Activated CD4-positive, alpha-beta T cell treated with anti-CD3 and anti-CD28 coated beads for 48 hours (primary cell): ENCODE measurements at places on chromosomes 6 and 20.

- no peak for DNase-seq
These were observed 22.6 kb downstream of the GHRH start for GRCh38 chr20:37238935-37239451.

DNA sequence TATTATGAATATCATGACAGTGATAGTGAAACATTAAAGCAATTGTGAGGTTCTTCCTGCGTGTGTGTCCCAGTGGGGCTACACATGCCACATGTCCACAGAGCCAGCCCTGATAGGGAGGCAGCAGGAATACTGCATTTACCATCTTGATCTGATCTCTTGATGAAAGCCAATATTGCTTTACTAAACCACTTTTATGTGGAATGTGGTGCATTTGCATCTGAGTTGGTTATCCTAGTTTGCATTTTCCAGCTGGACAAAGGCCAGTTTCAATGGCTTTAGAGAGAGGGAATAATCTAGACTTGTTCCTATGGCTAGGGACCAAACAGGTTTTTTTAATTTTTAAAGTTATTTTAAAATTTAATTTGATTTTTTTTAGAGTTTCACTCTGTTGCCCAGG is 216.3 kb upstream of the FERMT1 start:
- DNase-seq, result no peak

- no peak for DNase-seq
These were observed 32.8 kb downstream of the CD164 start for GRCh38 chr6:109349419-109349987.

GRCh38 chr20:63946986-63947637 is 9.1 kb downstream of the UCKL1 start:
- no peak for DNase-seq

DNA sequence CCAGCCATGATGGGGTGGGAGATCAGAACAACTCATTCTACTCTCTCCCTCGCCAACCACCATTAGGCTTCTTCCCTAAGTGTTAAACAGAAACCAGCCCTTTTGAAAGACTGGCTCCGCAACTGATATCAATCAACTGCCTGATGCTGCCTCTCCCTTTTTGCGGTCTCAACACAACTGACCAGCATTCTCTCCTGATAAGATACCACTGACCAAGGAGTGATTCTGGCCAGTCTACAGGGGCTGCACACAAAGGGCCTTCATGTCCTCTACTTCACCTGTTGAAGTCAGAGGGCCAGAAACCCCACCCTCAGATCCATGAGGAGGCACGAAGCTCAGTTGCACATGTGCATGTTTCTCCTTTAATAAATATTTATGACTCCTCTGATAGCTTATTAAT is 145.1 kb downstream of the CD24 start:
- no peak for DNase-seq

DNA sequence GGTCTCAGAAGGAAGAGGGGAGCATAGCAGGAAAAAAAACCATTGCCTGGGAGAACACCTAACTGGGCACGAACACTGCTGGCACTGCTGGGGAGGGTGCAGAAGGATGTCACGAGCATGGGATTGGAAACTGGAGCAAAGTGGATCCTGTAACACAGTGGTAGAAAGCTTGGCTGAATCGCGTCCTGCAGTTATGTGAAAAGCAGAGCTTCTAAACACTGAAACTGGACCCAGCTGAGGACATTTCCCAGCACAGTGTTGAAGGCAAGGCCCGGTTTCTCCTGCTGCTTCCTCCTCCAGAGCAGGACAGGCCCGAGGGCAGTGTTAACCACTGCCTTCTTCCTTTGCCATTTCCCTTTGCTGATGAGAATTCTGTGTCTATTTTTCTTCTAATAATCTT is 6.7 kb downstream of the APMAP start:
- DNase-seq, result no peak

- DNase-seq, result peak; percentile 76
These were observed 7.3 kb downstream of the DNTTIP1 start for GRCh38 chr20:45798935-45799642.

GRCh38 chr6:156741287-156742073 is 35.7 kb upstream of the ARID1B start:
- DNase-seq, result no peak

DNA sequence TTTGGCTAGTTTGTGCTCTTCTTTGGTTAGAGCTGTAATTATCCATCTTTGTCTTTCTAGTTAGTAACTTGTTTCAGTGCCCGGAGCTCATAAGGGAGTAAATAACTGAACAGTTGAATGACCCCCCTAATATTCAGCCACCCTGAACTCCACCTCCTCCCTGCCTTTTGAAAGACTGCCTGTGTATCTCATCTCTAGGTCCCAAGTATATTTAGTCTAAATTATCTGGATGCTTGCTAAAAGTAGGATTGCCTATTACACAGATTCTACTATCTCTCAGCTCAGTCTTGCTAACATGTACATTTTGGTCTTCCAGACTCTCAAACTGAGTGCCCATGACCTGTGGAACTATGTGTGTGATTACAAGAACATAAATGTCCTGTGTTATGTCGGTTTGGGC is 145.9 kb downstream of the GJA1 start:
- DNase-seq, result no peak

- no peak for DNase-seq
These were observed 4.0 kb upstream of the GRM4 start for GRCh38 chr6:34149831-34150400.

DNA sequence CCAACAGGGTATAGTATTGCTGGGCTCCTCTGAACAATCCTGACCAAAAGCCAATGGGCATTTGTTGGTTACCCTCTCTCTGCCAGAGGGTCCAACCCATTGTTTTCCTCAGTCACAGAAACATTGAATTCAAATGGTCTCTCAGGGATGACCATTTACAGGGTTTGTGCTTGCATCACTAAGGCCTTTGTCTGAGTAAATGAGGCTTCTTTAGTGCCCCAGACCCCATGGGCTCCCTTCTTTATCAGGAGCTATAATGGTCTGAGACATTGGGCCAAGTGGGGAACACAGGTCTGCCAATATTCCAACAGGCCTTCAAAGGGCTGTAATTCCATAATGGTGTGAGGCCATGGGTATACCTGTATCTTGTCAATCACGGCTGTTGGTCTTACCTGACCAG is 27.1 kb downstream of the GSTA2 start:
- no peak for DNase-seq

DNA sequence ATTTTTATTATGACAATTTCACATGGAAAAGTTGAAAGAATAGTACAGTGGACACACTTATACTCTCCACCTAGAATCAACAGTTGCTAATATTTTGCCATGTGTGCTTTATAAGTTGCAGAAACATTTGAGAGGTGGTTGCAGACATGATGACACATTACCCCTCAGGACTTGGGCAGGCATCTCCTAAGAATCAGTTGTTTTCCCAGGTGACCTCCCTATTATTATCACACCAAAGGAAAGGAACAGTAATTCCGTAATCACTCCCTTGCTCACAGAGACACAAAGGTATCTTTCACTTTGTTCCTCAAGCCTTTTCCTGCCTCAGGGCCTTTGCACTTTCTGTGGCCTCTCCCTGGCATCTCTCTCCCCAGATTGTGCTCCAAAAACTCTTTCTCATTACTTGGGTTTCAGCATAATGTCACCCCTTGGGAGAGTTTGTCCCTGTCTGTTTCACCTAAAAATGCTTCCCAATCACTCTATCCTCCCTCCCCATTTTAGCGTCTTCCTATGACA is 5.9 kb upstream of the SULF2 start:
- DNase-seq, result no peak
